GM12892 (cell line): ENCODE measurements at places on chromosomes 7 and 10.

DNA sequence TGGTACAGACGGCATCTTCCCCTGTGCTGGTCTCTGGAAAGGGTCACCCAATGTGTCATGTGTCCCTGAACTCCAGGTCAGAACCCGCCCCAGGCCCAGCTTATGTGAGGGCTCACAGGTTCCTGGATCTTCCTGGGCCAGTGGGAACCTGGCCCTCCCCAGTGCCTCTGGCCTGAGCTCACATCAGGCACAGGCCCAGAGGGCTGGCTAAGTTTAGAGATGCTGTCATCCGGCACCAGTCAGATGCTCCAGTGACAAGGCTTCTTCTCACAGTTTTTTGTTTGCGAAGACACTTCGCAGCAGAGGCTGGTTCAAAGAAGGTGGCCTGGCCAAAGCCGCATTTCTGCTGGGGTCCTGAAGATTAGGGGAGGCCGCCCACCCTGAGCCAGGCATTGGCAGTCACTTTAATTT, 11.8 kb downstream of the CAMK2B start:
- DNase-seq: no peak

GRCh38 chr7:149496642-149497391, 792 bp downstream of the ZNF746 start:
- DNase-seq: no peak

DNA sequence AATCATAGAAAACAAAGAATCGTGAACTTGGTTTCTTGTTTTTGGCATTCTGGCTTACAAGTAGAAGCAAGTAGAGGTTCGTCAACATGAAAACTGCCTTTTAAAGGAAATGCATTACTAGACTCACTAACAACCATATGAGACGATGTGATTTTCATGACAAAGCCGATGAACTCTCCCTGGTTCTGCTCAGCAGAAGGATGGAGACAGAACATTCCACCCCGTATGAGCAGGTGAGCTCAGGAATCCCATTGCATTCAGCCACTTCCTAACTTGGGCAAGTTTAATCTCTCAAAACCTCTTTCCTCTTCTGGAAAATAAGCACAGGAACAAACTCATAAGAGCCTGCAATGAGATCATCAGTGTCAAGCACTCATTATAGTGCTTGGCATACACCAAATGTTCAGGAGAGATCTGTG, 57.4 kb upstream of the SVIL start:
- no peak for DNase-seq

- DNase-seq: no peak
These were observed 21.1 kb downstream of the CUL1 start for GRCh38 chr7:148719753-148720152.

GRCh38 chr7:42024537-42024936, 212.5 kb downstream of the GLI3 start:
- no peak for DNase-seq

DNA sequence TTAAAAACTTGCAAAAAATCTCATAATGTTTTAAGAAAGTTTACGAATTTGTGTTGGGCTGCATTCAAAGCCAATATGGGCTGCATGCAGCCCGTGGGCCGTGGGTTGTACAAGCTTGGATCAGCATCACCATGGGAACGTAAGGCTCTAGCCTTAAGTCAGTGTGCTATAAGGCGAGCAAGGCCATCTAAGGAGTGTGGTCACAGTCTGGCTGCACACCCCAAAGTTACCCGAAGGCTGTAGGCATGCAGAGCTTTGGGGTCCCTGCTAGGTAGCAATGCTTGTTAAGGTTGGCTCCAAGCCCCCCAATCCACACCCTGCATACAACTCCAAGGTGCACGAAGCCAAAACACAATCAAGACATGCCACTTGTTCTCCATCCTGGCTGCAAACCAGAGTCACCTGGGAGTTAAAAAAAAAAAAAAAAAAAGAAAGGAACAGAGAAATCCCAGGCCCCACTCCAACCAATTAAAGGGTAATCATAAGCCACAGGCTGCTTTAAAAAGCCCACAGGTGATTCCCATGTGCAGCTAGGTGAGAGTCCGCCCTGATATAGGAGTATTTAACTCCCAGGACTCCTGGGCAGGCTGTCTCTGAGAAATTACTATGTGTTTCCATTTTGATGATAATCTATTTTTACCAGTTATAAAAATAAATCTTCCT, 8.5 kb upstream of the PNLIPRP2 start:
- DNase-seq: no peak

DNA sequence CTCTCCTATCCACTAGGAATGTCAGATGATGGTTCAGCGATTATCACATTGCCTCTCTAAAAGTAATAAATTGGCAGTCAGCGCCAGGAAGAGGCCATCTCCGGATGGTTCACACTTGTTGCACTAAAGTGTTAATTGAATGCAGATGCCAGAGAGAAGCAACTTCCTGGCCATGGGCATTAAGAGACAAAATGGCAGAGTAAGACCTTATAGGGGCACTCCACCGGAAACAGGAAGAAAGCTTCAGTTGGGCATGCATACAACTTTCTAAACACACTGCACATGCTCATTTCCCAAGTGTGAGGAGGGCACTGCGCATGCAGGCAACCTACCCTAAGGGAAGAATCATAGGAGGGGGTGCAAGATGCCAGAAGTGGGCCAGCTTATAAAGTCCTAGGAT, 71.7 kb upstream of the AUTS2 start:
- no peak for DNase-seq

- no peak for DNase-seq
These were observed 169.6 kb downstream of the MTERF1 start for GRCh38 chr7:91710881-91711280.

DNA sequence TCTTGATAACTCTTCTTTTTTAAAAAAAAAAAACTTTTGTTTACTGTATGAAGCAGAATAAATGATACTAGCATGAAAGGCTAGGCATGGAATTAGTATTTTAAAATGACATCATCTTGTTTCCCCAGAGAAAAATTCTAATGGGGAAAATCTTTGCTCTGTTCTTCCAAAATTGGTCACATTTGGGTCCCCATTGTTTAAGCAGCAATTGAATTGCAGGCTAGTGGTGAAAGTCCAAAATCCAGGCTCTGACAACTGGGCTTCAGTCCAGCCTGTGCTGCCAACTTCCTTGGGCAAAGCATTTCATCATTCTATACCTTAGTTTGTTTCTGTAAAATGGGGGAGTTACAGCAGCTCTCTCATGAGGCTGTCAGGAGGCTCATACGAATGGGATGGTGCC, 726.4 kb downstream of the KCNMA1 start:
- no peak for DNase-seq

GRCh38 chr10:126868371-126868770, 36.9 kb upstream of the DOCK1 start:
- DNase-seq: no peak

GRCh38 chr10:28592953-28593352, 60.0 kb downstream of the WAC start:
- no peak for DNase-seq

DNA sequence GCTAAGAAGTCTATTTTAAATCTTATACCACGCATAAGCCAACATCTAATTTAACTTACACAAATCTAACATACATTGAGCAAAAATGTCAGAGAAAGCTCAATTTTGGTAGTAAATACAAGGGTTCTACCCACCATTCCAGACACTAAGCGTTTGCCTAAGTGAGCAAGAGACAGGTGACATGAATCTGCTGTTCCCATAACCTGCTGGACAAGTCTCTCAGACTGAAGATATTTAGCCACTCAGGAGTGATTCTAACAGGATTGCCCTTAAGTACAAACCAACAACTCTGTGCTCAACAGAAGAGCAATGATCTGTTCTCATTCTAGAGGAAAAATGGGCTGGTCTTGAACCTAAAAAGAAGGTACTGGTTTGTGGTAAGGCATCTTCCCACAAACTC, 18.8 kb downstream of the EZH2 start:
- DNase-seq: no peak

GRCh38 chr10:72460284-72460876, 105.7 kb upstream of the DNAJB12 start:
- DNase-seq: no peak

DNA sequence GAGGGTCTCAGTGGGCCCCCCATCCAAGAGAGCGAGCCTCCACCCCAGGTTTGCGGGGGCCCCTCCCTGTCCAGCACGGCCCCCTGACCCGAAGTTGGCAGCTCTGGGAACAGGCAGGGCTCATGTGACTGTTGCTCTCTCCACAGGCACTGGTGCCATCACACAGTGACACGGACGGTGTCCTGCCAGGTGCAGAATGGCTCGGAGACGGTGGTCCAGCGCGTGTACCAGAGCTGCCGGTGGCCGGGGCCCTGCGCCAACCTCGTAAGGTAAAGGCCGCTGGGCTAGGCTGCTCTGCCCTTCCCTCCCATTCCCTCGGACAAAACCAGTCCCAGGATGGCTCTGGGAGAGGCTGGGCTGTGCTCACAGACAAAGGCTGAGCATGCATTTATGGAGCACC, 57.2 kb downstream of the COL26A1 start:
- no peak for DNase-seq

- no peak for DNase-seq
These were observed 323.3 kb downstream of the CRPPA start for GRCh38 chr7:16098058-16098457.

- DNase-seq: no peak
These were observed 13.7 kb upstream of the HERC4 start for GRCh38 chr10:68088740-68089139.

DNA sequence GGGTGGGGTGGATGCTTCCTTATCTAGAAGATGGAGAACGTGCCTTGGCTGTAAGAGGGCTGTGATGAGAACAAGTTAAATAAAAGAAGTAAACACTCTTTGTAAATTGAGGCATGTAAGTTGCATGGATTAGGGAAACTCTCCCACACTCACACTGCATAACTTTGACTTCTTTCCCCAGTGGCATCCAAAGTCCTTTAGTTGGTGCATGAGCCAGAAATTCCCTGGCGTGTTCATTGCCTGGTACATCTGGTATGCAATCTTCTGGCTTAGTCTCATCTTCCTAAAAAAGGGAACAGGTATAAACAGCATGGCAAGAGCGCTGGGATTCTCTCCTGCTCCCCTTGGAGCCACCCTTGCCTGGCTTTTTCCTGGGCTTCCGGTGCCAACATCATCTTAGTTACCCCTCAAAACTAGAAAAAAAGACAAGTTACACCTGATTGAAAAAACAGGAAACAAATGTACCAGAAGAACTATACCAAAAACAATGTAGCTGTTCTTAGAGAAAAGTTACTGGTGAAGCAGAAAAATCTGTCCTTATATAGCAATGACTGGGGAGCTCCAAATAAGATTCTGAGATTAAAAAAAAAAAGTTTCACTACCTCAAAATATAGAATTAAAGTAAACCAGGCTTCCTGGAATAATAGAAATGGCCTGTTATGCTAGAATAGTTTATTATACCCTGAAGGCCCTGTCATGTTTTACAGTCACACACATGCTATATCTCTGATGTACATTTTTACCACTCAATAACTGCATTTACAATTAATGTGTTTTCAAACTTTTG, 9.9 kb downstream of the RP9 start:
- no peak for DNase-seq

DNA sequence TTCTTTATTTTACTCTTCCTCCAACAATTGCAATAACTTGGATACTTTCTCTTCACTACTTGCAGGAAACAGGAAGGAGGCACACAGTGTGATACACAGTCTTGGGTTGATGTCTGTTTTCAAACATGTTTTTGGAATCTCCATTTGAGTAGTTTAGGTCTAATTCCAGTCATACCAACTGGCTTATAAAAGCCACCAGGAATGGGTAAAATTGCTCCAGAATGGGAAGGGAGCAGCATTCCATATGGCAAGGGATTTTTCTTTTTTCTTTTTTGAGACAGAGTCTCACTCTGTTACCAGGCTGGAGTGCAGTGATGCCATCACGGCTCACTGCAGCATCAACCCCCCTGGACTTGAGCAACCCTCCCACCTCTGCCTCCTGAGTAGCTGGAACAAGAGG, 545.1 kb upstream of the GALNT17 start:
- no peak for DNase-seq

DNA sequence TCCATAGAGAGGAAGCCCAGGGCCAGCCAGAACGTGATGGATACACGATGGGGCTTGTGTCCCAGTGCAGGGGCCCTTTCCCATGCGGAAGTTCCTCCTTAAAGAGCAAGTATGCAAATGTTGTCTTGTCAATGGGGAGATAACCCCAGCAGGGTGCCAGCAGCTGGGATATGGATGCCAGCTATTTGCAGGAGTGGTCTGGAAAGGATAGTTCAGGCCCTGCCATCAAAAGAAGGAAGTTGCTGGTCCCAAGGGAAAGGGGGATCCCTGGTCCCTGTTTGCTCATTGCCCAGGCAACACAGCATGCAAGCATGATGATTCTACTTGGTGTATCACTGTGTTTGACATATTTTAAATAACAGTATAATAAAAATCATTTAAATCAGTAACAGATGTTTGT, 73.1 kb upstream of the HECW1 start:
- no peak for DNase-seq

DNA sequence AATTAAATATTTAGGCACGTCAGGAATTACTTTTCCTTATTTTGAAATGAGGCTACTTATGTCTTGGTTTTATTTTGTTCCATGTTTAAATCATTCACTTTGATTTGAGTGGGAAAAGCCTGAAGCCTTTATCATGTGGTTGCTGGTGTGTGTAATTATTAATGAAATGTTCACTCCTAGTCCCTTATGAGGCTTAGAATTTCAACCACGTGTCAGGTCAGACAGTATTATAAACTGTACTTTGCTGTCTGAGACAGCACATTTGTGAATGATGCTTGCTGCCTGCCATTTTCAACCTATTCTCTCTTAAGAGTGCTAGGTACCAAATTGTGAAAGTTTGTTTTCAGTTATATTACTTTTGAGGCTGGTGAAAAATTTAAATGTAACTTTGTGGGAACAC, 58.9 kb downstream of the COL17A1 start:
- DNase-seq: no peak

DNA sequence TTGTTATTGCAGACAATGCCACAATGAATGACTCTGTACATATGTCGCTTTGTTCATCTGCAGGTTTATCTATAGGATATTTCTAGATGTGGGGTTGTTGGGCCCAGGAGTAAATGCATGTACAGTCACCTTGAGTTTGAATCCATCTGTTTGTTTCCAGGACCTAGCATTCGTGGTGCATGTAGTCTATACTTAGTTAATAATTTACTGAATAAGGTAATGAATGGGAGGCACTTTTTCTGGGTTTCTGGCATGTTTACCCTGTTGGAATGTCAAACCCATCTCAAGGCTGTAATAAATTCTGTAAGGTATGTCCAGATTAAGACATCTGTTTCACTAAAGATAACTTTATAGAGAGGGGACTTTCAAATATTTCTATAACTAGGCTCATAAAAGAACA, 23.5 kb downstream of the HECTD2 start:
- DNase-seq: no peak
